Keratinocyte (primary cell): ENCODE measurements at places on chromosomes 13 and 19.

- no peak for DNase-seq
Observed at GRCh38 chr13:111925146-111925875, 141.6 kb upstream of the SOX1 start.

- DNase-seq, result no peak
Observed at GRCh38 chr19:19566306-19566705, 28.2 kb downstream of the CILP2 start.

- DNase-seq, result no peak
Observed at GRCh38 chr13:93771227-93771626, 544.6 kb downstream of the GPC6 start.

GRCh38 chr13:109668433-109669233, 117.8 kb downstream of the IRS2 start:
- DNase-seq, result no peak

DNA sequence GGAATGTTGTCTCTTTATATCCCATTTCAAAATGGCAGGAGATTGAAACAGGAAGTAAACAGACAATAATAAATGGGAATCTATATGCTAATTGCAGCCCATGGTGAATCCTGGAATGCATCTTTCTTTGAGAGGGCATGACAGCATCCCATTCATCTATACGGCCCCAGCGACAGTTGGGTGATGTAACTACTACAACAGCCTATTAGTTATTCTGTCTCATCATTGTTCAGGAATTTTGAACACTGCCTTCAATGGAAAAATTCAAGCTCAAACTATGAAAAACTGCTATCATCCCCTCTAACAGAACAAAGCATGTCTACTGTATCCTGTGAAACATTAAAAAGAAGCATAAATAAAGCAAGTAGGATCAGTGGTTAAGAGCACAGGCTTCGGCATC, 262.1 kb downstream of the DCT start:
- DNase-seq, result no peak

DNA sequence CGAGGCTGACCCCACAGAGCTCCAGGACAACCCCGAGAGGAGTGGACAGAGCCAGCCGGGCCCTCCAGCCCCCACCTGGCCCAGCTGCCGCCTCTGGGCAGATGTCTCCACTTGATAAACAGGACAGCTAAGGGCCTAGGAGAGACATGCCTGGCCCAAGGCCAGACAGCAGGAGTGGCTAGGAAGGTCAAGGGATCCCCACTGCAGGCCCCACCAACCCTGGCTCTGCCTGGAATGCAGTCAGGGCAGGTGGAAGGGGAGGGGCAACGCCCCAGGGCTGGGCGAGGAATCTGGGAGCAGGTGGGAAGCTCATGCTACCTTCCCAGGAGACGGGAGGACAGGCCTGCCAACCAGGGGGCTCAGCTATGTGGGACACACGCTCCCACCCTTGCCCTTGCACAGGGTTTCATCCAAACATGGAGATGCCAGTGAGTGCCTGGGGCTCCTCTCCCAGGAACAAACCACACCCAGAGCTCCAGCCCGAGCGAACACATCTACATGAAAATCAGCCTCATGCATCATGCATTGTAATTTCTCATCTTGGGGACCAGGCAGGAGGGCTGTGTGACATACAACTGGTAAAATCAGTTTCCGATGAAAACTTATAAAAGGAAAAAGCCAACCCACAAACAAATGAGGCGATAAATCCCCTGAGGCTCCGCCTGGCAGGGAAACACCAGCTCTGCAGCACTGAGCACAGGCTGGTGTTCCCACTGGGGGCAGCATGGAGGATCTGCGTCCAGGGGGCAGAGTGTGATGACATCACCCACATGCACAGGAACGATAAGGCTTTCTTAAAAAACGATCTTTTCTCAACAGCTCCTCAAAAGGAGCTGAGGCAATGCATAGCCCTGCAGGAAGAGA, 25.0 kb downstream of the SH3GL1 start:
- peak; percentile 67 for DNase-seq

GRCh38 chr13:105806628-105806920, 728.9 kb downstream of the EFNB2 start:
- no peak for DNase-seq

DNA sequence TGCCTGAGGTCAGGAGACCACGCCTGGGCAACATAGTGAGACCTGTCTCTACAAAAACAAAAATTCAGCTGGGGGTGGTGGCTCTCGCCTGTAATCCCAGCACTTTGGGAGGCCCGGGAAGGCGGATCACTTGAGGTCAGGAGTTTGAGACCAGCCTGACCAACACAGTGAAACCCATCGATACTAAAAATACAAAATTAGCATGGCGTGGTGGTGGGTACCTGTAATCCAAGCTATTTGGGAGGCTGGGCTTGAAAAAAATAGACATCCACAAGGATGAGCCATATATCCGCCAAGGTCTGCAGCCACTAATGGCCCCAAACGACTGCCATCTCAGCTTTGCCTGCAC, 3.1 kb downstream of the RPS16 start:
- DNase-seq, result no peak

DNA sequence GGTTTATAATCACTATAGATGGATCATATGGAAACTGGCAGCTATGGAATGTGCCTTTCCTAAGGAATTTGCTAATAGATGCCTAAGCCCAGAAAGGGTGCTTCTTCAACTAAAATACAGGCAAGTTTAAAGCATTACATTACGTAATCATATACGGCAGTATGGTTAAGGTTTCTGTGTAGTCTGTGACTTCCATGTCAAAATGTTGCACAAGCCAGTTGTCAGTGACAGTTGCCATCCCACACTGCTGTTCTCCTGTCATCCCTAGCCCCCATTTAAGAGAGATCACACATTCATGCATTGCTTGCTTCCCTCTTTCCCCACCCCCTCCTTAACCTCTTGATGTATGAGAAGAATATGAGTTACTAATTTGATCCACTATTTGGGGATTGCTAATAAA, 47.3 kb downstream of the BRCA2 start:
- no peak for DNase-seq

GRCh38 chr13:72462726-72463125, 264.7 kb downstream of the MZT1 start:
- DNase-seq, result no peak

- no peak for DNase-seq
Observed at GRCh38 chr19:4636151-4636717, 3.1 kb upstream of the TNFAIP8L1 start.

GRCh38 chr13:60347690-60348089, 49.3 kb upstream of the TDRD3 start:
- DNase-seq, result no peak

DNA sequence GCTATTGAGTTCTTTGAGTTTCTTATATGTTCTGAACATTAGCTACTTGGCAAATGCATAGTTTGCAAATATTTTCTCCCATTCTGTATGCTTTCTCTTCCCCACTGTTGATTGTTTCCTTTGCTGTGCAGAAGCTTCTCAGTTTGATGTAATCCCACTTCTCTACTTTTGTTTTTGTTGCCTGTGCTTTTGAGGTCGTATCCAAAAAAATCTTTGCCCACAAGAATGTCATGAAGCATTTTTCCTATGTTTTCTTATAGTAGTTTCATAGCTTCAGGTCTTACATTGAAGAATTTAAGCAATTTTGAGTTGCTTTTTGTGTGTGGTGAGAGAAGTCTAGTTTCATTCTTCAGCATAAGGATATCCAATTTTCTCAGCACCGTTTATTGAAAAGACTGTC, 536.7 kb upstream of the ARGLU1 start:
- no peak for DNase-seq

DNA sequence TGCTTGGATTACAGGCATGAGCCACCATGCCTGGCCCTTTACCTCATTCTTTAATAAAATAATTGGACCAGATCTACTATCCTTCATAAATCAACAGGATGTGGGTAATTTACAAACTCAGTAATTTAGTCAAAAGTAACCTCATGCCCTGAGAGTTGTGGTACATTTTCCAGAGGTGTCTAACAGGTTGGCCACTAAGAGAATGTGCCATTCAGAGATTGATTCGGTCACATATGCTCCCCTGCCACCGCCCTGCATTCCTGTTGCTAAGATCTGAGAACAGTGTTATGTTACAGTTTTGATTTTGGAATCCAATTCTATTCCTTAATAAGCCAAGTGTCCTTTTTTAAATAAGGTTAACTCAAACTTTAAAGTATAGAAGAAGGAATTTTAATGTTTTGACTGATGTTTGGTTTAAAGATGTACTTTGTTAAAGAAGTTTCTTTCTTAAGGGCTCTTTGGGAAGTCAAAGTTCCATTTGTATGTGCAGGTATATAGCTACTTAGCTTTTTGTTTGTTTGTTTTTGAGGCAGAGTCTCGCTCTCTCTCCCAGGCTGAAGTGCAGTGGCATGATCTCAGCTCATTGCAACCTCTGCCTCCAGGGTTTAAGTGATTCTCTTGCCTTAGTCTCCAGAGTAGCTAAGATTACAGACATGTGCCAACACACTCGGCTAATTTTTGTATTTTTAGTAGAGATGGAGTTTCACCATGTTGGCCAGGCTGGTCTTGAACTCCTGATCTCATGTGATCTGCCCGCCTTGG, 29.2 kb downstream of the PHF11 start:
- no peak for DNase-seq

DNA sequence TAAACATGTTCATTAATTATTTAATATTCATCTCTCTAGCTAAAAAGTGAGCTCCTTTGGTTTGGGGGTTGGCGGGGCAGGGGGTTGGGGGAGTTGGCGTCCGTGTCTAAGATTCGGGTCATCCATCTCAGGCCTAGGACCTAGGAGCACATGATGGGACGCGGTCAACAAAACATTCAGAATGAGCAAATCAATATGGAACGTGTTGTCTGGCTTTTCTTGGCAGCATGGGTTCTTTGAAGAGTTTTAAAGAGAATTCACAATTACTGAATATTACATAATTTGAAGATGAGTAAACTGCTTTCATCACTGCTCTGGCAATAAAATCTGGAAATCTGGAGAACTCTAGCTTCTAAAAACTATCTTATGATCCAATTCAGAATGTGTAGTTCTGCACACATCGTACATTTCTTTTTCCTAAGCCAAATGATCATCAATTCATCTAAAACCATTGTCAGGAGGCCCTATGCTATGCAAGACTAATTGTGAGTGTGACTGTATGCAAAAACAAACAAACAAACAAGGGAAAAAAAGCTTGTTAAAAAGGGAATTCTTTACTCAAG, 5.4 kb upstream of the ARGLU1 start:
- no peak for DNase-seq

DNA sequence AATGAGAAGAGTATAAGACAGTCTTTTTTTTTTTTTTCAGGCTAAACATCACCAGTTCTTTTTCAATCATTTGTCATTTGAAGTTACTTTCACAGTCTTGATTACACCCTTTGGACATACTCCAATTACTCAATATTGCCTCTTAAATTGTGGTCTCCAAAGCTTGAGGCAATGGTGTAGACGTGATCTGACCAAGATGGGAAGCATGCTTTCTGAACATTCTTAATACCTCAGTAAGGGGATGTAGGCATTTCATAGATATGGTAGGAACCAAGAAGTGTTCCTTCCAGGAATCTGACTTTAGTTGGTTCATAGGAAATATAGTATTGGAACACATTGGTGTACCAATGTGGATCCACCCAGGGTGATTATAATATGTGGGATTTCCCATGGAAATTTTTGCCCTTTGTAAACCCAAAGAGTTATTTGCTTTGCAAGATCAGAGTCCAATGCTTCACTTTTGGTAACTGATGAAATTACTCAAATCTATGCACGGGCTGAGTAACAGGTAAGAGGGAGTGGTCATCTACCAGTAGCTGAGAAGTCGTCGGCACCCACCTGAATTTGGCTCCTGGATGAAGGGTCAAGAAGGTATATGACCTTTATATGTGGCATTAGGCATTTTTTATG, 62.2 kb downstream of the ERCC5 start:
- no peak for DNase-seq

DNA sequence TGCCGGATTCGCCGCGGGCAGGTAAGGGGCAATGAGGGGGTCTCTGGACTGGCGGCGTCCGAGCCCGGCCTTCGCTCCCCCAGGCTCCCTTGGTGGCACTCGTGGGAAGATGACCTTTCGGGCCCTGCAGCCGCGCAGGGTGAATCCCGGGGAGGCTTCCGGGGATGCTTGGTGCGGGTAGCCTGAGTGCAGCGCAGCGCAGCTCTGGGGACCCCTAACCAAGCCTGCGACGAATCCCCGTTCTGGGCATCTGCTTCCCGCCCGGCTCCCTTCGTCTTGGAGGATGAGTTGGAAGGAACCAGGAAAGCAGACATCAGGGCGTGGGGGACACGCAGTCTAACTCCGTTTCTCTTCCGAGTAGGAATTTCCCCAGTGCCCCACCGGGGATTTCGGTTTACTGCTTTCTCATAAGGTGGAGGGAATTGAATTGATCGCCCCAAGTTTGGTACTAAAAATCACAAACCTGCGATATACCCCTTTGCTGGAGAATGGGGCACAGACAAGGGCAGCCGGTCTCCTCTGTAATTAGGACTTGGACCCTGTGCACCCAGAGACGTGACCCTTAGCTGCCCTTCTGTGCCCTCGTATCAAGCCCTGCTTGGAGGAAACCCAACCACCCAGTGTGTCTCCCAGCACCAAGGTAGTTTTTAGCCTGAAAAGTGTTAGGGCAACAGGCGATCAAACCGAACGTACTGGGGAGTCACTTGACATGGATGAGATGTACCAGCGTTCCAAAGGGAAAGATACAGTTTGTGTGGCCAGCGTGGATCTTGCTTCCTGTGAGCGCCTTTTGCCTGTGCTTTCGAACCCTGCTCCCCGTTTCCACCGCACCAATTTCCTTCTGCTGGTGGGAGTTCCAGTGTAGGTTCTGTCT, 1.0 kb downstream of the GPC5 start:
- no peak for DNase-seq

- no peak for DNase-seq
Observed at GRCh38 chr19:8333767-8334457, 9.2 kb downstream of the KANK3 start.

DNA sequence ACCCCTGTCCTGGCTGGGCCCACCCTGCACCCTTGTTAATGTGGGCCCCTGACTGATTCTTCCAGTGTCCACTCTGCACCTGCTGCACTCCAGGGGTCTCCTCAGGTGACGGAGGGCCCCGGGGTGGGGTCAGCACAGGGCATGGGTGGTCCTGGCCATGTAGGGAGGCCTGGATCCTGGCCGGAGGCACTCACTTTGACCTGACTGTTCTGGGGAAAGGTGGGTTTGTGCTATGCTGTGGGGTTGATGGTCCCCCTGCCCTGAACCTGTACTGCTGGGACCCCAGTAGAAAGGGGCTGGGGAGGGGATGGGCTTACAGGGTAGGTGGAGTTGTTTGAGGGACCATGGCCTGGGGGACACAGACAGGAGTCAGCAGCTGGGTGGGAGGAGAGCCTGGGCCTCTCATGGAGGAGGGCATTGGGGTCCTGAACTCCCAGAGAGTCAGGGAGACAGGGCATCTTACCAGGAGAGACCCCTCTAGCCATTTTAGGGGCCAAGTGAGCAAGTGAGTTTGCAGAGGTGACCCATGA, 25.8 kb upstream of the CEACAM1 start:
- no peak for DNase-seq

DNA sequence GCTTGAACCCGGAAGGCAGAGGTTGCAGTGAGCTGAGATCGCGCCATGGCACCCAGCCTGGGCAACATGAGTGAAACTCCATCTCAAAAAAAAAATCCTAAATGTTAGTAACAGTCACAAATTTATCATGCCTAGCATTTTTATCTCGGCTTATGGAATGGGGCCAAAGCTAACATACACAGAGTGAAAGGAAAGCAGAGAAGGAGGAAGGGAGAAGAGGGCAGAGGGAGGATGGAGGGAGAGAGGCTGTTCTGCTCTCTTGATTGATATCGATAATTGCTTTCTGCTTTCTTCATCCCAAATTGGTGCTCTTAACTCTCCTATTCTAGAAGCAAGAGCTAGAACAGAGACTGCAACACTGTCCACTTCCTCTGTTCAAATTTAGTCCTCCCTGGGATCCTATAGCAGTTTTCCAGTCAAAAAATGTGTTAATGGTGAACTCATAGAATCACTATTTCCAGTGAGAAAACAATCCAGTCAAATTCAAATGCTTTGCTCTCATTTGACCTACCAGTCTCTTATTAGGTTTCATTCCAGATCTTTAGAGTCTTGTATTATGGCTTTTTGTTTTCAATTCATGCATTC, 15.8 kb upstream of the TUBGCP3 start:
- no peak for DNase-seq
